ENCODE measurements at places on chromosomes 6 and 20.

DNA sequence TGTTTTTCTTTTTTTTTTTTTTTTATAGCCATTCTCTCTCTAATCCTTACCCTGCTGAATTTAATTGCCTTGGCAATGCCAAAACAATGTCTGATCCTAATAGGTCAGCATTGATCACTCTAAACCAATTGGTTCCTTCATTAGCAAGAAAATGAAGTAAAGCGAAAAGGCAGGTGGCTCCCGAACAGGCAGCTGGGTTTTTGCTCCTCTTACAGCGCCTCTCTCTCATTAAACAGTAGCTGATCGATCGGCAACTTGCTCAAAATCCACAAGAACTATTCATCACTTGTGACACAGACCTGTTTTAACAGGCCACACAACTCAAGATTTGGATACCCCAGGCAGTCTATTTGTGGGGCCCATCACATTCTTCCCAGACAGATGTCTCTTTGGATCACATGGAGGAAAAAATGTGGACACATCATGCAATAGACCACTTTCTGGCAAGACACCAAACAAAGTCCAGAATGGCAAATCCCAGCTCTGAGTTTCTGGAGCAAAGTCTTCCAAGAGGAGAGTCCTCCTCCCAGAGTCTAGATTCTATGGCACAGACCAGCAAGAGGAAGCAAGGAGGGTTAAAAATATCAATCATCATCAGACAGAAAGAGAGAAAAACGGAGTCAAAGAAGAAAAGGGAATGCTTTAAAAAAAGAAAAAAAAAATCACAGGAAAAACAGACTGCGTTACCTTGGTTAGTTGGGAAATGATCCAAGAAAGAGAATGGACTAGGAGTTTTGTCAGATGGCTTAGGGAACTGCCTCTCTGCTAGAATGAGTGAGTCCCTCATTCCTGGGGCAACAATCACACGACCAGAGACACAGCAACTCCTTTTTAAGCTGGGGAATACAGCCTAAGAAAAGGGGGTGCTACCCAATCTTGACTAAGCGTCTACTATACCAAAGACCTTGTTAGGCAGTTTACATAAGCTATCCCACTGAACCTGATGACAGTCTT is 247.8 kb downstream of the BTBD9 start:
- no peak overlapping the region for H3K27ac ChIP-seq
- no peak for DNase-seq
- no peak overlapping the region for H3K4me3 ChIP-seq
- no peaks in the 10 kb centered on the region for H3K4me1 ChIP-seq
- no peaks in the 10 kb centered on the region for H3K27me3 ChIP-seq

GRCh38 chr6:146912730-146913685 is 291.2 kb upstream of the STXBP5 start:
- no peaks in the 10 kb centered on the region for H3K27me3 ChIP-seq
- H3K4me1 ChIP-seq, result no peaks in the 10 kb centered on the region
- no peak overlapping the region for H3K27ac ChIP-seq
- no peak overlapping the region for H3K4me3 ChIP-seq

GRCh38 chr6:73079611-73079955 is 145.7 kb downstream of the KHDC1L start:
- DNase-seq, result no peak
- no peaks in the 10 kb centered on the region for H3K4me1 ChIP-seq
- H3K27me3 ChIP-seq, result peaks cover 3% of the 10 kb centered on the region
- no peak overlapping the region for H3K4me3 ChIP-seq

DNA sequence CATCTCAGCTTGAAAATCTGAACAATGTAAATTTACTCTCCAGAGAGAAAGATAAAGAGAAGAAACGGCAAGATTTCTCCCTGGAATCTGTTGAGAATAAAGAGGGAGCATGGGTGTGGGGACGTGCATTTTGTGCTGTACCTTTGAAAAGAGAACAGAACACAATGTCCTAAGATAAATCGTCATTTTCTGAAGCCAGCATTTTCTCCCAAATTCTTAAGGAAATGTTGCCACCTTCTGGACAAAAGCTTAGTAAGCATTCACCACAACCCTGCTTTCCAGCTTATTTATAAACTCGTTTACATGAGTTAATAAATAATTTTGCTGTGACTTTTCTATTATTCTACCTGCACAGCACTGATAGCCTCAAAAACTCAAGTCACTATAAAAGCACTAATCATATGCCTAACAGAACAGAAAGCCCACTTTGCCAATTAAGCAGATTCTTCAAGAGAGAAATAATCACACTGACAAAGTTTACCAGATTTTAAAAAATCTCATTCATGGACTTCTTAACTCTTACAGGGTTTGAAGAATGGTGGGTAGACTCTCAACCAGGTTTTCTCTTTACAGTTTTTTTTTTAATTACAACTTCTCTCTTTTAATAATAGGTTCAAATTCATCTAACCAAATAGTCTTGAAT is 155.8 kb downstream of the MBOAT1 start:
- no peaks in the 10 kb centered on the region for H3K4me1 ChIP-seq
- H3K27me3 ChIP-seq, result no peaks in the 10 kb centered on the region
- H3K36me3 ChIP-seq, result no peaks in the 10 kb centered on the region

DNA sequence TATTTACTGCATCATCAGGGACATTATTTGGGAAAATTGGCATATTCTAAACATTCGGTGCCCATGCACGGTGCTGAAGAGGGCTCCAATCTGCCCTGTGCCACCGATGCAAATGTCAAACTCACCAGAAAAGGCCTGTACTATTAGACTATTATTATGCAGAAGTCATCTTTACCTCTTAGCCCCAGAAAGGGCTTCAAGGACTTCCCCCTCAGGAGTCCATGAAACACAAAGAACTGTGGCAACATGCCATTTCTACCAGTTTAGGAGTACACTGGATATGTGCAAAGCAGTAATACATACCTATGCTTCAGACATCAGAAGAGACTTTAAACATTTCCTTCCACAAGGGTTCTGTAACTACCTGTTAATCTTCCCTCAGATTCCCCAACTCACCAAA is 8.6 kb downstream of the DIDO1 start:
- H3K4me1 ChIP-seq, result peaks cover 69% of the 10 kb centered on the region
- no peak for DNase-seq
- H3K4me3 ChIP-seq, result no peak overlapping the region
- peaks cover 4% of the 10 kb centered on the region for H3K36me3 ChIP-seq
- H3K27me3 ChIP-seq, result no peaks in the 10 kb centered on the region

GRCh38 chr6:5205877-5206850 is 54.6 kb downstream of the LYRM4 start:
- peak overlapping the region; percentile 68 for H3K27ac ChIP-seq
- H3K4me1 ChIP-seq, result peaks cover 15% of the 10 kb centered on the region
- H3K27me3 ChIP-seq, result no peaks in the 10 kb centered on the region
- peak; percentile 64 for DNase-seq
- no peak overlapping the region for H3K4me3 ChIP-seq

DNA sequence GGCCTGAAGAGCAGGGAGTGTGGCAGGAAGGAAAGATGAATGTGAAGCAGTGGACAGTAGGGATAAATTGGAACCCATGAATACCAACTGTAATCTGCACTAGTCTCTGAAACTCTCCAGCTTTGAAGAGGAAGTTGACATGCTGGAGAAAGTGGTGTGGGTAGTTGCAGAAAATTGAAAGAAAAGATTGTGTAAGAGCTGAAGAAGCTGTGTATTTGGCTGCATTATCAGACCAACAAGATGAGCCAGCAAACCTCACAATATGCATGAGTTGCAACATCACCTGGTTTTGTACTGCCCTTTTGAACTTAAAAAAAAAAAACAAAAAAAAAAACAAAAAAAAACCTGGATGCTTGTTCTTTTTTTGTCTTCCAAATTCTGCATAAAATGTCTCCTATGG is 921.9 kb upstream of the EYS start:
- DNase-seq, result no peak
- H3K36me3 ChIP-seq, result no peaks in the 10 kb centered on the region
- H3K4me3 ChIP-seq, result no peak overlapping the region
- H3K4me1 ChIP-seq, result no peaks in the 10 kb centered on the region
- no peaks in the 10 kb centered on the region for H3K27me3 ChIP-seq

GRCh38 chr6:14770572-14770971 is 475.3 kb upstream of the JARID2 start:
- peaks cover 3% of the 10 kb centered on the region for H3K4me1 ChIP-seq
- no peak overlapping the region for H3K4me3 ChIP-seq
- no peak for DNase-seq
- no peaks in the 10 kb centered on the region for H3K27me3 ChIP-seq

DNA sequence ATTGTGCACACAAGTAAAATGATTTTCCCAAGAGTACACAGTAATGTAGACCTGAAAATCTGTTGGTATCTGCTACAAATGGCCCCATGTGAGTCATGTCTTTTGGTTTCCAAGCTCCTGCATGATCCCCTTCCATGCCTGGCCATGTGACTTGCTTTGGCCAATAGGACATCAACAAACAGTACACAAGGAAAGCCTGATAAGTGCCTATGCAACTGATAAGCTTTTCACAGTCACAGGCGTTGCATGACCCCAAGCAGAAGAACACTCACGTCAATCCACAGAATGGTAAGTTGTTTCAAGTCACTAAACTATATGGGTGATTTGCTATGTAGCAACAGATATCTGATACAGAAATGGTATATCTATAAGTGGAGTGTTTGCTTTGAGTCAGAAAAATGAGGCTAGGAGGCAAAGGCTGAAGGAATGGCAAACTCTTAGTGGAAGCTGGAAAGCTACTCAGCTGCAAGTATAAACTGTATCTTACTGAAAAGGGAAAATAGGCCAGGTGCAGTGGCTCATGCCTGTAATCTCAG is 160.1 kb upstream of the BEND3 start:
- H3K4me1 ChIP-seq, result no peaks in the 10 kb centered on the region
- H3K36me3 ChIP-seq, result no peaks in the 10 kb centered on the region
- no peak overlapping the region for H3K27ac ChIP-seq
- DNase-seq, result no peak
- no peaks in the 10 kb centered on the region for H3K27me3 ChIP-seq

DNA sequence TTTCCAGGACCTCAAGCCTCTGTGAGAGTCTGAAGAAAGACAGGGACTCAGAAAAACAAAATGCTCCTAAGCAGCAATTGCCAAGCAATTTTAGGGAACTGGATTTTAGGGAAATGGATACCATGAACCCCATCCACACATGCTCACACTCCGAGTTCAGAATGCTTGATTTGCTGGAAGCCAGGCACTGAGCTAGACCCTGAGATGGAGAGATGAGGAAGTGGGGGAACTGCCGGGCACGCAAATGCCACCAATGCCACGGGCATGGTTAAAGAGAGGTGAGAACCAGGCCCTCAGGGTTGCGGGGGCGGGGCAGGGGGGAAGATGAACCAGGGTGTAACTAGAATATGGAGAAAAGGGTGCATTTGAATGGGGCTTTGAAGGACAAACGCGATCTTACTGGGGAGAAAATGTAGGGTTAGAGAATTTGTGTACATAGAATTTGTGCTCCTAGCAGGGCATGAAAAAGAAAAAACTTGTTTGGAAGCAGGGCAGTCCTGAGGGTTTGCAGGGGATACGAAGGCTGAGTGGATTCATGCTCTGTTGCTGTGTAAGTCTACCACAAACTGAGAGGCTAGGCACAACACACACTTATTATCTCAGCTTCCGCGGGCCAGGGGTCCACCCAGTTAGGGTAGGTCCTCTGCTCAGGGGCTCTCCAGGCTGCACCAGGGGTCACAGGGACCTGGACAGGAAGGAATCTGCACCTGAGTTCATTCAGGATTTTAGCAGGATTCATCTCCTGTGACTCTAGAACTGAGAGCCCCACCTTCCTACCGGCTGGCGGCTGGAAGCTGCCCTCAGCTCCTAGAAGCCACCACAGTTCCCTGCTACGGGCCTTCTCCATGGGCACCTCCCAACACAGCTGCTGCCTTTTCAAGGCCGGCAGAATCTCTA is 108.0 kb downstream of the SNX5 start:
- no peak for DNase-seq
- no peaks in the 10 kb centered on the region for H3K27me3 ChIP-seq
- H3K4me3 ChIP-seq, result no peak overlapping the region
- no peak overlapping the region for H3K27ac ChIP-seq
- peaks cover 45% of the 10 kb centered on the region for H3K4me1 ChIP-seq

GRCh38 chr6:13311155-13311554 is 17.2 kb downstream of the TBC1D7 start:
- peaks cover 32% of the 10 kb centered on the region for H3K36me3 ChIP-seq
- H3K27ac ChIP-seq, result no peak overlapping the region
- H3K4me3 ChIP-seq, result no peak overlapping the region
- H3K27me3 ChIP-seq, result no peaks in the 10 kb centered on the region
- DNase-seq, result no peak

GRCh38 chr6:46104209-46104608 is 25.6 kb upstream of the ENPP4 start:
- H3K27me3 ChIP-seq, result no peaks in the 10 kb centered on the region
- H3K36me3 ChIP-seq, result no peaks in the 10 kb centered on the region
- H3K4me1 ChIP-seq, result no peaks in the 10 kb centered on the region
- DNase-seq, result no peak
- no peak overlapping the region for H3K4me3 ChIP-seq

DNA sequence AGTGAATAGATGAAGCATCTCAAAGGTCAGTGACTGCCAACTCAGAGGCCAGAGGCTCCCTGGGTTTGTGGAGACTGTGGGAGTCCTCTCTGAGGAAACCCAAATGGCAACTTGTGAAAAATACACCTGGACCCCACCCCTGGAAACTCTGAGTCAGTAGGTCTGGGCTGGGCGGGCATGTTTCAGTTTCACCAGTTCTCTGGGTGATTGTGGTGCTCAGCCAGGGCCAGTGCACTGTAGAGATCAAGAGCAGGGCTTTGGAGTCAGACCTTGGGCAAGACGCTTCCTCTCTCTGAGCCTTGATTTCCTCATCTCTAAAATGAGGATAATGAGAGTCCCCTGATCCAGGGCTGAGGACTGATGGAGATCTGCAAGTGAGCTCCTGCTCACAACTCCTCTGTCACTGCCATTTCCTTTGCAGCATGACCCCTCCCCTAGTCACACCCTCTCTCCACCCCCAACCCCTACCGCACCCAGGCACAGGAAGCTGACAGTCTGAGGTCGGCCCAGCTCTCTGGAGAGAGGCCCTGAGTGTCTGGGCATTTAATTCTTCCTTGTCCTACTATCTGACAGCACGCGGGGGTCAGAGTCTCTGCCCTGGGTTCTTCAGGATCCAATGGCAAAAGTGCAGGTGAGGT is 5.1 kb downstream of the DEF6 start:
- no peaks in the 10 kb centered on the region for H3K36me3 ChIP-seq
- no peak for DNase-seq
- H3K27ac ChIP-seq, result peak overlapping the region; percentile 58
- no peak overlapping the region for H3K4me3 ChIP-seq

DNA sequence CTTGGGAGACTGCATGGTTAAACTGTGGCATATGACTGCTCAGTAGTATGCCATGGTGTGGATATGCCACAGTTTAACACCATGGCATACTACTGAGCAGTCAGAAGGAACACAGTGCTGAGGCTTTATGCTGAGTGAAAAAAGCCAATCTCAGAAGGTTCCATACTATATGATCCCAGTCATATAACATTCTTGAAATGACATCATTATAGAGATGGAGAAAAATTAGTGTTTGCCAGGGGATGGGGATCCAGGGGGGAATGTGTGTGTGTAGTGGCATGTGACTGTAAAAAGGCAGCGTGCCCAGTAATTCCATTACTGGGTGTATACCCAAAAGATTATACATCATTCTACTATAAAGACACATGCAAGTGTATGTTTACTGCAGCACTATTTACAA is 85.8 kb downstream of the FOXF2 start:
- H3K4me1 ChIP-seq, result peaks cover 14% of the 10 kb centered on the region
- no peaks in the 10 kb centered on the region for H3K36me3 ChIP-seq
- no peak for DNase-seq
- no peaks in the 10 kb centered on the region for H3K27me3 ChIP-seq
- no peak overlapping the region for H3K4me3 ChIP-seq
- no peak overlapping the region for H3K27ac ChIP-seq

GRCh38 chr20:2171266-2171790 is 69.7 kb downstream of the STK35 start:
- H3K36me3 ChIP-seq, result no peaks in the 10 kb centered on the region
- H3K4me1 ChIP-seq, result peaks cover 3% of the 10 kb centered on the region
- H3K27me3 ChIP-seq, result no peaks in the 10 kb centered on the region
- H3K27ac ChIP-seq, result no peak overlapping the region
- no peak for DNase-seq
